ENCODE measurements at places on chromosomes 5 and 9. TPM values are rescaled to one million over a fixed set of nuclear protein-coding genes. Genes with fewer than 3 reads are reported as not detected.

Gene AK8
- total RNA-seq: 1.6 TPM

Gene C9orf153
- total RNA-seq: 0.50 TPM

Gene SMAD5
- total RNA-seq: 54.3 TPM

Gene ZFR
- total RNA-seq: 76.1 TPM

Gene FAM120AOS
- total RNA-seq: 37.4 TPM

Gene GPR150
- 0.66 TPM for total RNA-seq

Gene SPINK7
- total RNA-seq: not detected

Gene GCNT1
- 33.5 TPM for total RNA-seq

Gene C5orf34
- 1.3 TPM for total RNA-seq

Gene PCDHB6
- not detected for total RNA-seq

Gene ASS1
- total RNA-seq: 225 TPM

Gene SPINK13
- total RNA-seq: not detected

Gene IFNA14
- total RNA-seq: not detected

Gene CEL
- total RNA-seq: 0.66 TPM

Gene OBP2A
- not detected for total RNA-seq

Gene PARP8
- total RNA-seq: 16.3 TPM

Gene ZNF367
- 0.99 TPM for total RNA-seq

Gene RMND5B
- total RNA-seq: 25.3 TPM

Gene LRRC70
- total RNA-seq: 0.50 TPM

Gene SLCO4C1
- not detected for total RNA-seq

Gene GALNT10
- 45.0 TPM for total RNA-seq

Gene GLRA1
- total RNA-seq: not detected

Gene SH3RF2
- total RNA-seq: 1.0 TPM

Gene MYO10
- 81.5 TPM for total RNA-seq

Gene C9orf50
- total RNA-seq: 0.44 TPM

Gene FAM163B
- not detected for total RNA-seq

Gene CCL19
- total RNA-seq: not detected

Gene FGD3
- not detected for total RNA-seq

Gene FAM114A2
- 50.6 TPM for total RNA-seq

Gene SERF1A
- 4.1 TPM for total RNA-seq

Gene OMD
- 0.33 TPM for total RNA-seq

Gene PCDHGA2
- 6.6 TPM for total RNA-seq

Gene SPOCK1
- 36.1 TPM for total RNA-seq

Gene SLC34A3
- total RNA-seq: under 0.01 TPM

Gene SLC23A1
- not detected for total RNA-seq

Gene LECT2
- total RNA-seq: not detected

Gene PAX5
- not detected for total RNA-seq

Gene OR1J2
- total RNA-seq: not detected

Gene PTPRD
- total RNA-seq: 13.1 TPM

Gene DCTN3
- total RNA-seq: 159 TPM

Gene ACTBL2
- not detected for total RNA-seq

Gene ADAMTS13
- total RNA-seq: 6.0 TPM

Gene CLK4
- total RNA-seq: 21.3 TPM

Gene NEUROG1
- total RNA-seq: not detected

Gene ANKH
- total RNA-seq: 20.3 TPM
